ENCODE measurements at places on chromosomes 3 and 15. TPM values are rescaled to one million over a fixed set of nuclear protein-coding genes. Genes with fewer than 3 reads are reported as not detected.

DNA sequence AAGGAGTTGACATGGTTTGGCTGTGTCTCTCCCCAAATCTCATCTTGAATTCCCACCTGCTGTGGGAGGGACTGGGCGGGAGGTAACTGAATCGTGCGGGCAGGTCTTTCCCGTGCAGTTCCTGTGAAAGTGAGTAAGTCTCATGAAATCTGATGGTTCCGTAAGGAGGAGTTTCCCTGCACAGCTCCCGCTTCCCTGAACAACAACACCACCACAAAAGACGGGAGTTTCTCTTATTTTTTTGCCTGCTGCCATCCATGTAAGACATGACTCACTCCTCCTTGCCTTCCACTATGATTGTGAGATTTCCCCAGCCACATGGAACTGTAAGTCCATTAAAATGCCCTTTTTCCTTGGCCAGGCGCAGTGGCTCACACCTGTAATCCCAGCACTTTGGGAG is 22.7 kb downstream of the XXYLT1 start:
- no peak for DNase-seq

GRCh38 chr3:192161661-192162060 is 565.7 kb downstream of the FGF12 start:
- no peak for DNase-seq

- no peak for DNase-seq
Measured at GRCh38 chr15:74403588-74403919, 30.2 kb downstream of the SEMA7A start.

- no peak for DNase-seq
Measured at GRCh38 chr3:82715091-82715856, 953.8 kb upstream of the GBE1 start.

CAPN3 gene
- total RNA-seq = 0.82 TPM

Measured in esophagus squamous epithelium (tissue), 5 donors.